ENCODE measurements at places on chromosomes 6 and 20.

DNA sequence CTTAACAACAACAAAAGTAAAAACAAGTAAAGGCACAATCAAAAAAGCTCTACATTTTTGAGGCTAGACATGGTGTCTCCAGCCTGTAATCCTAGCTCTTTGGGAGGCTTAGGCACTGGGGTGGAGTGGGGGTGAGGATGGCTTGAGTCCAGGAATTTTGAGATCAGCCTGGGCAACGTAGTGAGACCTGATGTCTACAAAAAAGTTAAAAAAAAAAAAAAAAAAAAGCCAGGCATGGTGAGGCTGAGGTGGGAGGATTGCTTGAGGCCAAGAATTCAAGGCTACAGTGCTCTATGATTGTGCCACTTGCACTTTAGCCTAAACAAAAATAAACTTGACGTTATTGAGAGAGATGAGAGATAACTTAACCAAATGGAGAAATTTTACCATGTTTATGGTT is 60.1 kb downstream of the QKI start:
- DNase-seq, result no peak

DNA sequence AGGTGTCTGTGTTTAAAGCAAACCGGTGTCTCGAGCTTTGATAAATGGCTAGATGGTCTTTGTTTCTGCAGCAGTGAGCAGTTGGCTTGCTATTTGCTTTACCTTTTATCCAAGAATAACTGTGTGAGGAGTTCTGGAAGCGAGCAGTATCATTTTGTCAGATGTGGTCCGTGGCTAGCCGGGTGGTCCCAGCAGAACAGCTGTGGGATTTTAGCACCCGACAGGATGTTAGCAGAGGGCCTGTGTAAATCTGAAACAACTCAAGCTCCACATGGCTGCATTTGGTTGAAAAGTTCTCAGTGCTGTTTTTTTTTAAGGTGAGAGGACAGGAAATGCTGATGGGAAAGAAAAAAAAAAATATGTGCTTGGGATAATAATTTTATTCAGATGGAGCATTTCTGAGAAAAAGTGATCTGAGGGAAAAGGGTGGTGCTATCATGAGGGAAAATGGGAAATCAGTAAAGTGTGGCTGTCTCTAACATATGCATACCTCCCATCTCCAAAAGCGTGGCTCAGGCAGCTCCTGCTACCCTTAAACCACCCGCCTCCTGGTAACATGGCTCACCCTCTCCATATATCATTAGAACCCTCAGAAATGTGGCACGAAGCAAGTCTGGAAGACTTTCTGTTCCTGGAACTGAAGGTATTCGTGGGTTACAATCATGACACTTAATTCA is 215.4 kb downstream of the TSHZ2 start:
- no peak for DNase-seq

- no peak for DNase-seq
These were observed 252.9 kb downstream of the GRM1 start for GRCh38 chr6:146281651-146282362.

DNA sequence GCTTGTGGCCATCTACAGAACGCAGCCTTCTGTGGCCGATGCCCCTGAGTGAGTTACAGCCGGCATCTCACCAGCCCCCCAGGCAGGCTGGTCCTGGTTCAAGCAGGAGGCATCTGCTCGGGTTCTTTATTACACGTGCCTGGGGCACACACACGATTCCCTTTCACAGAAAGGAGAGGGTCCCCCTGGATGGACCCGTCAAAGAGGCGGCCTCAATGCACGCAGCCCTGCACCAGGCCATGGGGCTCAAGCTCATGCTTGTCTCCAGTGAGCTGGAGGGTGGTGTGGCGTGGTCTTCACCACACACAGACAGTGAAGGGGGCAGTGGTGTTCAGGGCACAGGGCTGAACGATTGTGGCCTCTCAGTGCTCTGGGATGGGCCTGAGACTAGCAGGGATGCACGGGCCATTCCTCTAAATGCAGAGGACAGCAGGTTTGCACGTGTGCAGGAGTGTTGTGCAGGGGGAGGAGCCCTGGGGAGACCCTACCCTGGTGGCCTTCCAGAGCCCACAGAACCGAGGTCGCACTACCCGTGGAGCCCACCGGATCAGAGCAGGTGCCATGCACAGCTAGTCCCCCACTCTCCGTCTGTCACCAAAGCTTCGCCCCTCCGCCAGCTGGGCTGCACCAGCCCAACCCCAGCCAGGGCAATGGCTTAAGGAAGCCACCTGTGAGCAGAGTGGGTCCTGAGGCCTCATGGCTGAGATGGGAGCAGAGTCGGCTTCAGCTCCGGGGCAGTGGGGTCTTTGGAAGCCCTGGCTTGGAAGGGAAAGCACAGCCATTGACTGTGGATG is 23.1 kb downstream of the FRMD1 start:
- DNase-seq, result no peak

- DNase-seq, result no peak
These were observed 144.3 kb downstream of the TBC1D7 start for GRCh38 chr6:13184089-13184468.

DNA sequence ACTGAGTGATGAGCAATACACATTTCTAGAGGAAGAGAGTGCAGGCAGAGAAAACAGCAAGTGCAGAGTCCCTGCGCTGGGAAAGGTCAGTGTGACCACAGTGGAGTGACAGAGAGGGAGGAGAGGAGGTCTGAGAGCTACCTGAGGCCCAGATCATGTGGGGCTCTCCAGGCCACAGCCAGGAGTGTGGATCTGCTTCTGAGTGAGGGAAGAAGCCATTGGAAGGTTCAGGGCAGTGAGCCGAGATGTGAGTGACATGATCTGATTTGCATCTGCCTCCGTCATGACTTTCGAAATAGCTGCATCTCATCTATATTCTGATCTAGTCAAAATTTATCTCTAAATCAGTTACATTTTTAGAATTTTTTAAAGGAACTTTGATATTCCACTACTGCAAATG is 367.1 kb downstream of the PREX1 start:
- DNase-seq, result no peak

- no peak for DNase-seq
These were observed 52.4 kb upstream of the LYRM2 start for GRCh38 chr6:89690944-89691324.

DNA sequence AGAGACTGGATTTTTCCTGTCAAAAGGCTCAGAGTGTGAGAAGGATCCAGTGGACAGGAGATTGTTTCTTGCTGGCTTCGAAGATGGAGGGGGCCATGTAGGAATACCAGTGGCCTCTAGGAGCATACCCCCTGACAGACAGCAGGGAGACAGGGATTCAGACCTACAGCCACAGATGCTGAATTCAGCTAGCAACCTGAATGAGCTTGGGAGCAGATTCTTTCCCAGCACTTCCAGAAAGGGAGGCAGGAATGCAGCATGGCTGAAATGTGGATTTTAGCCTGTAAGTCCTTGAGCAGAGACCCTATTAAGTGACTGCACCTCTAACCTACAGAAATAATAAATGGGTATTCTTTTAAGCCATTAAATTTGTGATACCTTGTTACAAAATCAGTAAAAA is 44.6 kb downstream of the STXBP5 start:
- no peak for DNase-seq

DNA sequence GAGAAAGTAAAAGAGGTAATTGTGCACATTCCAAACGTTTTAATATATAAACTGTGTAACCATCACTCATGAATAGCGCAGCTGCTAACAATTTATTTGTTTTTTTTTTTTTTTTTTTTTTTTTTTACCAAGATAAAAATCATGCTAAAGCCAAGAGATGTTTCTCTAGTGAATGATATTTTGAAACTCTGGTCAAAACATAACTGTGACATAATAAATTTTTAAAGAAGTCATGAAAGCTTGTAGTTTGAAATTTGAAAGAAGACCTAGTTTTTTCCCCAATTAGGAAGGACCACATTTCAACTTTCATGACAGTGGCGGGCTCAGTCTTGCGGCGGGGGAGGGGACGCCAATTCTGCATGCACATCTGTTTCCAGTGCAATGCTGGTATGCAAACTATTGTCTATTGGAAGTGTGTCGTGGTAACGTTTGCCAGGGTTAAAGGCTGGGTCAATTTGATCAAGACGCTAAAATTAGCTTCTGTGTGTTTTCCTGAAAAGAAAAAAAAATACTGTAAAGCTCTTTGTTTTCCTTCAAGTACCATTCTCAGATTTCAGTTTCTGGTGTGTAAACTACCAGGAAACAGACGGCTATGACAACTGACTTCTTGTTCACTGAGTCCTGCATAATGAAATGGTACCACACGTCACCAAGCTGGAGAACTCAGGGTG is 211.9 kb downstream of the FOXC1 start:
- no peak for DNase-seq

DNA sequence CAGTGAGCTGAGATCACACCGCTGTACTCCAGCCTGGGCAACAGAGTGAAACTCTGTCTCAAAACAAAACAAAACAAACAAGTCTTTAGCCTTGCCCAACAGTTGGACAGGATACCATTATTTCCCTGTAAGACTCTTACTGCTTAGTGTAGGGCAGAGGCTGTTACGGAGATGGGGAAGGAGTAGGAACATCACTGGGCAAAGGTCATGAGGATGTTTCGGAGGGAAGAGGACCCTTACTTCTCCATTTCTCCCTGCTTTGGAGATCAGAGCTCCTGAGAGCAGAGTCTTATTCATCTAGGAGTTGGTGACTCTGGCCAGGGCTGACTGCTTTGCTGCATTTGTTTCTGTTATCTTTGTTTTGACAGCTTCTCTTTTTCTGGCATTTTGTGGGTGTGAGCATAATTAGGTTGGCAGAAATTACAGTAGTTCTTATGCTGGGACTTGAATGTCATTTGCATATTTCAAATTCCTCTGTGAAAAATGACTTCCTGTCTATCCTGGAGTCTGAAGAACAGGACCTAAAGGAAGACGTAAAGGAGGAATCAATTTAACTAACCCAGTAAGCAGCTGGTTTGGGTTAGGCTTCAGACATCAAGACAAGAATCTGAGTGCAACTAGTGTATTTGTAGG is 89.0 kb downstream of the CDS2 start:
- no peak for DNase-seq

DNA sequence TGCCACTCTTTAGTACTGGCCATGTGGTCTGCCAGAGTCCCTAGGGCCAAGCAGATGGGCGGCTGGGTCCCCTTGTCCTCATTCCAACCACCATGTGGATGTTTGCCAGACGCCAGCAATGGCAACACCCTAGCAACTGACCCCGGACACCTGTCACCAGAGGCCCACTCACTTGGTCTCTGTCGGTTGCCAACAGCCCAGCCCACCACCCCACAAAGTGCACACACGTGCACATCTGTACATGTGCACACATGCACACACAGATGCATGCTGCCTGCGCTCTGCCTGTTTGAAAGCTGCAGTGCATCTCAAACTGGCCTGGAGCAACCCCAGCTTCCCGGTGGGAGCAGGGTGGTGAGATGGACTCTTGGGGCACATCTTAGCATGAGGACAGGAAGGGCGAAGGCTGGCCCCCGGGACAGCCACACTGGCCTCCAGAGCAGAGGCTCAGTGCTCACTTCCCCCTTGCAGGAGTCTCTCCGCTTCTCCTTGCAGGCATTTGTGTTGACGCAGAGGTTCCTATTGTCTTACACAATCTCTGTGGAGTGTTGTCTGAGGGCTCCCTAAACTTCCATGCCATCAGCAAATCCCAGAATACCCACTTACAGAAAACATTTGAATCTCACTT is 54.0 kb downstream of the PSMG4 start:
- DNase-seq, result no peak

DNA sequence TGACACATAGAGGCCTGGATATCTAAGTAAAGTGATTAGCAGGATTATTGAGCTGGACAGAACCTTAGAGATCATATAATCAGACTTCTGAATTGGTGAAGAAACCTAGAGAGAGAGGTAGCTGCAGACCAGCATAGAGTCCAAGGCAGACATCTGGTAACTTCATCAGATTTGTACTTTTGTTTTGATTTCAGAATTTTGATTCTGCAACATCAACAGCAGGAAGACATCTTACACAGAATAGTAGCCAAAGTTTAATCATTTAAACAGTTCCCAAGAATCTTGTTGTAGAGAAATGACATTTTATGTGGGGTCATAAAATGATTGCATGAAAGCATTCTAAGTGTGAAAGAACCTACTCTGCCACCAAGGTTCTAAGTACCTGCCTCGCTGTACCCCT is 39.4 kb downstream of the RPRD1B start:
- no peak for DNase-seq

GRCh38 chr6:116876107-116876506 is 935 bp upstream of the RFX6 start:
- no peak for DNase-seq

GRCh38 chr6:24908650-24909035 is 27.1 kb downstream of the RIPOR2 start:
- DNase-seq, result no peak

DNA sequence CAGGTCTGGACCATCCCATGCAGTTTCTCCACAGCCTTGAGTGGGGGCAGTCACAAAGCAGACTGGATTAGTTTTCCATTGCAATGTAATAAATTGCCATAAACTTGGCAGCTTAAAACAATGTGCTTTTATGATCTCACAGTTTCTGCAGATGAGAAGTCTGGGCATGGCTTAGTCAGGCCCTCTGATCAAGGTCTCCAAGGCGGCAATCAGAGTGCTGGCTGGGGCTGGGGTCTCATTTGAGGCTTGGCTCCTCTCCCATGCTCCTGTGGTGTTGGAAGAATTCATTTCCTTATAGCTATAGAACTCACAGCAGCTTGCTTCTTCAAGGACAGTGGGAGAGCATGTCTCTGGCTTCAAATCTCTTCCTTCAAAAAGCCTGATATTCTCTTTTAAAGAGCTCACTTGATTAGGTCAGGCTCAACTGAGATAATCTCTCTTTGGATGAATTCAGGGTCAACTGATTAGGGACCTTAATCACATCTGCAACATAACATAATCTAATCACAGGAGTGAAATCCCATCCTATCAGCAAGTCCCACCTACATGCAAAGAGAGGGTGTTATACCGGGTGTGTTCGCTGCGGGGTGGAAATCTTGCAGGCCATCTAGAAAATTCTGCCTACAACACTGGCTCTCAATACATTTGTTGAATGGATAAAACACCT is 77.4 kb upstream of the SULF2 start:
- no peak for DNase-seq

GRCh38 chr20:37406010-37406998 is 60.4 kb downstream of the SRC start:
- DNase-seq, result no peak

DNA sequence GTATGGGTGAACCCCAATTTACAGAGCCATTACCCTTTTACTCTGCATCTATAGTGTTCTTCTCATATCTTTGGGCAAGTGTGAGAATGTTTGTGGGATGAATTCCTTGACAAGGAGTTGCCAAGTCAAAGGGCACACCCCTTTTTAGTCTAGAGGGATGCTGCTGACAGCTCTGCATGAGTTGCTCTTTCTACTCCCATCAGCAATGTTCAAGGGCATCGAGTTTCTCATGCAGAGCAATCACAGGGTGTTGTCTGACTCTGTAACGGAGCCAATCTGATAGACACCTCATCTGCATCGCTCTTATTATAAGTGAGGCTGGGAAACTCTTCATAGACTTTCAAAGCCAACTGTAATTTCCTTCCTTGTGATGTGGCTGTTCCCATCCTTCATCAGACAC is 77.4 kb downstream of the EDN3 start:
- no peak for DNase-seq

DNA sequence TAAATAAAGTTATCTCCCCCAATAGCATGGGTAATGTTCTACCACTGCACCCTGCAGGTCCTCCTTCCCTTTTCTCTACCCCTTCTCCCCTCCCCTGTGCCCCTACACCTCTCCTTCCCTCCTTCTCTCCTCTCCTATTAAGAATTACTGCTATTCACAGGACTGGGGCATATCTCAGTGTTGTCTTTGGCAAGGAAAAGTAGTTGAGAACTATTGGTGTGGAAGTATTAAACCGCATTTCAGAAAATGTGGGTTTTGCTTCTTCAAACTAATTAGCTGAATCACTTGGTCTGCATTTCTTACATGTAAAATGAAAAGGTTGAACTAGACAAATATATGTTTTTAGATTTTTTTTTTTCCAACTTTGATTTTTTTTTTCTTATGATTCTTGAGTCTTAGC is 296.3 kb downstream of the CDKAL1 start:
- no peak for DNase-seq

Data from effector memory CD4-positive, alpha-beta T cell (primary cell).